ENCODE measurements at places on chromosomes 6 and 20.

DNA sequence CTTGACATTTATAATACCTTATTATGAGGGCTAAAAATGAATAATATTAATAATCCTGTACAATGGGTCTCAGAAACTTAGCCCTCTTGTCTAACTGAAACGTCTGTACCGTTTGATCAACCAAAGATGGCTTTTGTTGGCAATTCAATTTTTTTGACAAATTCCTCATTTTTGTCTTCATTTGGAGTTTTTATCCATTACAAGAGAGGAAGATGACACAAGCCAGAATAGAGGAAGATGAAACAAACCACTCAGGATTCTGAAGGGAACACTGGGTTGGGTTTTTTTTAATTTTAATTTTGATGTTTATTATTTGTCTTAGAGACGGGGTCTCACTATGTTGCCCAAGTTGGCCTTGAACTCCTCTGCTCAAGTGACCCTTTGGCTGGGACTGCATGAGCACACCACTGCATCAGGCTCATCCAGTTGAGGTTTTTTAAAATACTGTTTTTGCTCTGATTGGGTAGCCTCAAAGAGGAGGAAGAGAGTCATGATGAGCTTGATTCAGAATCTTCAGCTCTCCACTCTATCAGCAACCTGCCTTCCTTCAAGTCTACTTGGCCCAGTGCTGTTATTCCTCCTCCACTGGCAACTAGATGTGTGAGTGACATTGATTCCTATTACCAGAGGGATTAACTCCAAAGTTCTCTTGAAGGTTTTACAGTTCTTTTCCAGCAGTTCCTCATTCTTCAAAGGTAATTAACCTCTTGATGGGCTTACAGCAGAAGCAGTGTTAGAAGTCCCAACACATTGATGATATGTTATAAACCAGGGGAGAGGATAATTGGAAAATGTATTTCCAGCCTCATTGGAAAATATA, 71.3 kb downstream of the ATXN1 start:
- no peak for DNase-seq

DNA sequence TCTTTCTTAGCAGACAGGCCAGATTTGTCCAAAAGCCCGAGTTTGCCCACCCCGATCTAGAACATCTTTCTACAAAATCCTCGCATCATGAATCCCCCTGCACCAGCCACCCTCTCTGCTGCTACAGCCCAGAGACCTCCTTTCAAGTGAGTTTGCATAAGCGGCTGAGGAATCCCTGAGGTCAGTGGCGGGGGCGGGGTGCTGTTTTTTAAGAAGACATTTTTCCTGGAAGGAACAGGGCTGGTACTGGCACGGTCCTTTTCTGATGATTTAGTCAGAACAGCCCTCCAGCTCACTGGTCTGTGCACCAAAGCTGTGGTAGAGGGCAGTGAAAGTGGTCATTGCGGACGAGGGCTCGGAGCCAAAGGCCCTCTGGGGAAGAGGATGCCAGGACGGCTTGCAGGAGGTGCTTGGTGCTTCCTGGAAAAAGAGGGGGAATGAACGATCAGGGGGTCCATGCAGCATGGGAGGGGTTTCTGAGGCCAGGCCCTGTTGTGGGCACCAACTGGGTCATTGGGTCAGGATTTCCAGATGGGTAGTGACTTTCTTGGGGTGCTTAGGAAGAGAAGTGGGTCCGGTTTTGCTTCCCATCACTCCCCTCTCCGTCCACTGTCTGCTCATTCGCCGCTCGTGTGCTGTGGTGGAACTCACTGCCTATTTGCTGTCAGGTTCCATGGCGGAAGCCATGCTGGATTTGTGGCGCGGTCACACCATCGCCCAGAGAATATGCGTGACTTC, 50.4 kb downstream of the GNAS-AS1 start:
- no peak for DNase-seq

DNA sequence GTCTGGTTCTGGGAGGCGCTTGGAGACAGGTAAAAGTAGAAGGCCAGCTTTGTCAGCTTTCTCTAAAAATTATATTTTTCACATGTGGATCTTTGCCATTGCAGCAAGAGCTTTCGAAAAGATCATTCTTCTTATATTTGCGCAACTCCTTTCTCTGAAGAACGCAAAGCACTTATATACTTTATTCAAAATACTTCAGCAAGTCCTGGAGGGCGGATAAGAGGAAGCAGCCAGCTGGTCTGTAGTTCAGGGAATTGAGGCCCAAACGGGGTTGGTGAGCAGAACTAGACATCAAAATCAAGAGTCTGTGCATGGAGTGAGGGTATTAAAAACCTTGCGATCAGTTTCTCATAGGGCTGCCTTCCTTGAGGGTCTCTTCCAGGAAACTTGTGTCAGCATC, 182.3 kb downstream of the DTNBP1 start:
- DNase-seq = no peak

DNA sequence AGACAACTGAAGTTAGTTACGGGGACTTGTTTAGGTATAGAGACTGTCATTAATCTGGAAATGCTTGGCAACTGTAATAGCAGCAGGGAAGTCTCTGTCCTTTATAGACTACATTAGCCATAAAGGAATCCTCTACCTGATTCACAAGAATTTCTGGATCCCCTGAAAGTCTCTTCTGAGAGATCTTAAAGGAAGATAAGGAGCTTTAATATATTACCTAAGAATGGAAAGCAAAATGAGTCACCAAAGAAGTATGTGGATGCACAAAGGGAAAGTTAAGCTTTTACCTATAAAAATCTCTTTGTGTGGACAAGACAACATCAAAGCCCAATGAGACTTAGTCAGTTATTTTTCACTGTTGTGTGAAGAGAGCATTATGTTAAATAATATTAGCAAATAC, 92.2 kb upstream of the RSPO3 start:
- DNase-seq = no peak

GRCh38 chr6:112370946-112371345, 23.8 kb downstream of the RFPL4B start:
- DNase-seq = no peak

GRCh38 chr6:118931436-118931835, 3.5 kb downstream of the MCM9 start:
- no peak for DNase-seq

DNA sequence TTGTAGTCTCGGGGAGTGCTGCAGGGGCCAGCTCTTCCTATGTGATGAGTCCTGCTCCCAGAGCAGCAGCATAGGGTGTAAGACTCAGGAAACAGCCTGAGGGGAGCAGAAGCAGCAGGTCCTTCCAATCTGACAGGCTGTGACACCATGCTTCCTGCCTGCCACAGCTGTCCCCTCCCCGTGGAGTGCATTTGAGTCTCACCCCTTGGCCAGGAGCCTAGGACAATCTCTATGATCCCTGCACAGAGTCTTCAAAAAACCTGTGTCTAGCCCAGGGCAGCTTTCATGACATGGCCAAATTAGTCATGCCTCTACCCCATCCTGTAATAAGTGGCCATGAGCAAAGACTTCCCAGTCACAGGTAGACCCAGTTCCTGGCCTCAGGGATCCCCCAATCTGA, 23.1 kb upstream of the LRFN2 start:
- DNase-seq = no peak

DNA sequence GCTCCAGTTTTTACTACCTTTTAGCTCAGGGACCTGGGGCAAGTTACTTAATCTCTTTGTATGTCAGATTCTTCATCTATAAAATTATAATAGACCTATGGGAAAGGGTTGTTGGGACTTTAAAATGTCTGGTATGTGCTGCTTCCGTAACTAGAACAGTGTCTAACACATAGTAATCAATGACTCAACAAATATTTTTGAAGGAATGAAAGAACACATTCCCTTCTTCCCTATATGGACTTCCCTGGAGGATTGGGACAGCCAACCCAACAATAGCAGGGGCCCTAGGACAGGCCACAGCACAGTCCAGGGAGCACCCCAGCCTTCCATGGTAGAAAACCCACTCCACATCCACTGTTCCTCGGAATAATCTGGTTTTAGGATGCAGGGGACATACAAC, 50.7 kb upstream of the TPD52L1 start:
- no peak for DNase-seq

- no peak for DNase-seq
Measured at GRCh38 chr6:54846243-54846856, at the start of gene FAM83B. Gene FAM83B, plus strand, starts transcription at chr6:54846771. Its CDS starts 23,476 bp downstream, at chr6:54870247.

DNA sequence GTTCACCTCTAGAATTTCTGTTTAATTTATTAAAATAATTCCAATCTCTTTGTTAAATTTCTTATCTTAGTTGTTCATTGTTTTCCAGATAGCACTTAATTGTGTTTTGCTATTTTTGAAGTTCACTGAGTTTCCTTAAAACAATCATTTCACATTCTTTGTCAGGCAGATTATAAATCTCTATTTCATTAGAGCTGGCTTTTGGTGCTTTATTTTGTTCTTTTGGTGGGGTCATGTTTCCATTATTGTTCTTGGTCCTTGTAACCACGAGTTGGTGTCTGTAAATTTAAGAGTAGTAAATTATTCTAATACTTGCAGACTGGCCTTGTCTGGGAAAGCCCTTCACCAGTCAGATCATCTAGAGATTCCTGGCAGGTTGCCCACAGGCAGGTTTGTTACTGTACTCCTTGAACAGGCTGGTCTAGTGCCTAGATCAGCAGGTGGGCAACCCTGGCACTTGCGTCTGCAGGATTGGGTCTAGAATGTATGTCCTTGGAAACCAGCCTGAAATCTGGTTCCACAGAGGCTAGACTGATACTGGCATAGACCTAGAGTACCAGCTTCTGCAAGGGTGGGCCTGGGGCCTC, 110.4 kb downstream of the ADGB start:
- DNase-seq = no peak

DNA sequence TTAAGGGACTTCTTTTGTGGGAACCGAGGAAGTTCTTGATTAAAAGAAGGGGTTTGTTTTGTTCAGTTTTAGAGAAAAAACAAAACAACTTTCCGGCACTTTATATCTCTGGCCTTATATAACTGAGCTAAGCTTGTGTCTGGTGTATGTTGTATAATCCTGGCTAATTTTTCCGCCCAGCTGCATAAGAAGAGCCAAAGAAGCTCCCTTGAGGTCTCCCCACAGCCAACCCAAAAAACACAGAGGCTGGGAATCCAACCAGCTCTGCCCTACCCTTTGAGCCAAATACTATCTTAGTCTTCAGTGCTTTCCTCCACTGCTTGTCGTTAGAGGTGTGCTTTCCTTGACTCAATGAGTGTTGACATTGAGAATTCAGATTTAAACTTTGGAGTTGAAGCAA, 45.5 kb upstream of the RNF146 start:
- DNase-seq = no peak

GRCh38 chr6:125498606-125499005, 196.8 kb upstream of the HDDC2 start:
- no peak for DNase-seq

DNA sequence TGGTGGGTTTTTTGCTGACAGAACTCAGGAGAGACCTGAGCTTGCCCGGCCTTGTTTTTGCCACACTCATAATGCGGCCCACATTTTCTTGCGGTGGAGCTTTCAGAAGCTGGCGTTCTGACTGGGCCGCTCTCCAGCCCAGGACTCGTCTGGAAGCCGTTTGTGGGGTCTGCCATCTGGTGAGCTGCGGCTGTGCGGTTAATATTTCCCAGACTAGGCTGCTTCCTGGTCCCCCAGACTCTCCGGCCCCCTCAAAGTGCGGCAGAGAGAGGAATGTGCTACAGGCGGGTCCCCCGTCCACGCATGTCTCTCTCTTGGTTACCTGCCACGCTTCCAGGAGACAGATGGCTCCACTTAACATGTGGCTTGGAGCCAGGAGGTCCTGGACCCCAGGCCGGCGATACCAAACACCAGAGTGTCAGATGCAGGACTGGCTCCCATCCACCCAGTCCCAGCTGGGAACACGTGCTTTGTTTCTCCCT, 128.9 kb upstream of the PMEPA1 start:
- DNase-seq = no peak

DNA sequence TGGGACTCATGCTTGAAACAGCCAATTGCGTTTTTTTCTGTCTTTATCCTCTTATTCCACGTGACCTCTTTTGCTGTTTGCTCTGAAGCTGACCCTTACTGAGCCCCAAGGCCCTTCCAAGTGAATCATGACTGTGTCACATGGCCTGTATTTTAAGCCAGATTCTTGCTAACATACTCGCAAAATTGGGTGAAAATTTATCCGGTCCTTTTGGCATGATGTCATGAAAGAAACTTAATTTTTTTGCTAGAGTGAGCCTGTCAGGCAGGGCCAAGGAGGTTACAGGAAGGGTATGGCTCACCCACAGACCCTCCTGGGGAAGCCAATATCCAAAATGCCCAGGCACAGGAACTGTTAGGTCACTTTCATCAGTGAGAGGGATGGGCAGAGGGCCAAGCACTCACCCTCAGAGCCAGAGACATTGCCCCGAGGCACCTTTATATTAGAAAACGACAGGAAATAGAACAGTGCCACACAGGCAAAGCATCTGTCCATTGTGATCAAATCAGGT, 296.7 kb downstream of the CDH26 start:
- no peak for DNase-seq

DNA sequence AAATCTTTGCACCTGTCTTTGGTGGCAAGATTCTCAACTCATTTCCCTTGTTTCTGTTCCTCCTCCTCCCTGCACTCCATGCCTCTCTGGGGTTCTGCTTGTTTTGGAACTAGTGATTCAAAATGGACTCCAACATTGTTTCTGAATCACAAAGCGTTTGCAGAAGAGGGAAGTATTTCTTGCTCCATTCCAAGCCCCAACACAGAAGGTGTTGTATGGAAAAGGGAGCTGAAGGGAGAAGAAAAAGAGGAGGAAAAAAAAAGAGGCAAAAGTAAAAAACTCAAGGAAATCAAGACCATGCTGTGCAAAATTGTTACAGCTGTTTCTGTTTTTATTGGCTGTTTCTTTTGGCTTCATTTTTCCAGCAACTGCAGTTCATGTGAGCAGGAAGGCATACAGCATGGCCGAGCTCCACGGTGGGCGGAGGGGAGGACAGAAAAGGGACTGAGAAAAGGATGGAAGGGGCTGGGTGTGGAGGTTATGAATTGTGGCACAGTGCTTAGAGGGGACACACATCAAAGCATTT, 66.9 kb upstream of the PRL start:
- DNase-seq = no peak

GRCh38 chr20:34473262-34473883, 42.8 kb upstream of the DYNLRB1 start:
- no peak for DNase-seq

DNA sequence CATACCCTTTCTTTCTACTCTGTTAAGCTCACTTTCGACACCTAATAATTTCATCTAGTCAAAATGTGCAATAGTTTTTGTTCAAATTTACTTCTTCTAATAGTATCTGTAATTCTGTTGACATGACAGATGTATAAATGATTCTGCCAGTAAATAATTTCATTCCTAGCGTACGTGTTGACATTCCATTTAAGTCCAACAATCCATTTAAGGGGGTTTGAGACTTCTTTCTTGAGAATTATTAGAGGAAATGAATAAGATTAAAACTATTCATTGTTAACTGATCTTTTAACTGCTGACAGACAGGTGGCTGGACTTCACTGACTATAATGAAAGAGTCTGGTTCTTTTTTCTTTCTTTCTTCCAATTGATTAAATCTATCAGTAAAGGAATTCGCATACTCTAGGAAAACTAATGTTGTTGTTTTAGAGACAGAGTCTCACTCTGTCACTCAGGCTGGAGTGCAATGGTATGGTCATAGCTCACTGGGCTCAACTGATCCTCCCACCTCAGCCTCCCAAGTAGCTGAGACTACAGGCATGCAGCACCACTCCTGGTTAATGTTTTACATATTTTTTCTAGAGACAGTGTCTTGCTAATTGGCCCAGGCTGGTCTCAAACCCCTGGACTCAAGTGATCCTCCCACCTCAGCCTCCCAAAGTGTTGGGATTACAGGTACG, 55.9 kb downstream of the MAP3K5 start:
- no peak for DNase-seq

Data from stimulated activated CD8-positive, alpha-beta memory T cell treated with anti-CD3 and anti-CD28 coated beads, Interleukin-15, amount 100 ng/mL, for 24 hours (primary cell).